ENCODE measurements at places on chromosomes 13 and 19.

DNA sequence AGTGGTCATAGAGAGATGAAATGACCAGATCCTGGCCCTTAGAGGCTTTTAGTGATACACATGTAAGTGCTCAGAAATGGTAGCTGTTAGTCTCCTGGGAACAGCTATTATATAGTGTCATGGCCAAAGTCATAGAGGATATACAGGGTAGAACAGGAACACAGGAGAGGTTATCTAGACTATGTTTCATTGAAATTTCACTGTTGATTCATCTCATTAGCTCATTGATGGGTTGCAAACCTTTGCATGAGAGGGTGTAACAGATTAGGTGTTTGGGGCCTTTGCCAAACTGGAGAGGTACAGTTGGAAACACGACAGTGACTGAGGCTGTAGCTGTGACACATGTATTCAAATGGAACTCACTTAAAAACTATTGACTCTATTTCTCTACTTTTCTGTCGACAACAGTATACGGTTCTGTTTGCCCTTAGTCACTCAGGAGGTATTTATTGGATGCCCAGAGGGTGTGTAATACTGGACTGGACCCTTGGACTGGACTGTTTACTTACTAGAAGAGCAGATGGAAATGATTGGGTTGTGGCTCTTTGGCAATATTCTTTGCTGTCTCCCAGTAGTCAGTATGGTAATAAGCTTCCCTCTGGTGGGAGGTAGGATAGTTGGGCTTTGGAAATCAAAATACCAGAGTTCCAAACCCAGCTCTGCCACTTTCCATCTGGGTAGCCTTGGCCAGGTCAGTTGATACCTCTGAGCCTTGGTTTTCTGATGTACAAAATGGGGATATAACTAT, 29.8 kb downstream of the ARHGAP35 start:
- peak; percentile 85 for DNase-seq

- DNase-seq, result peak; percentile 67
These were observed 166.1 kb upstream of the MYO16 start for GRCh38 chr13:108463340-108463739.

DNA sequence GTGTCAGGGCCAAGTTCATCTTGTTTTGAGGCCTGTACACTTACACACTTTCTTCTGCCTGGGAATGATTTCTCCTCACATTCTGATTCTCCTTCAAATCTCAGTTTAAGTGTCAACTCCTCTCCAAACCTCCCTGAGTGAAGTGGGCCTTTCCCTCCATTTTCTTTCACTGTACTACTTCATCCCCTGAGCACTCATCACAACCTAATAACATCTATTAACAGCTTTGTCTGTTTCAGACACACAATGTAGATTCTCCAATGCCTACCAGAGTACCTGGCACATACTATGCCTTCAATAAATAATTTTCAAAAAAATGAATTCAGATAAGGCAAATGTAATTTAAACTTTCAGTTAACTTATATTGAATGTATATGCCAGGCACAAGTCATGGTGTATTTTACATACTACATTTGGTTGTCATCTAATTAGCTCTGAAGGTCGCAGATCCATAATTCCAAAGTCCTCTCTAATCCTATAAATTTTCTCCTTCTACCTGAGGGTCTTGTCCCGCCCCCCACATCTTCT, 357 bp upstream of the COG6 start:
- no peak for DNase-seq

DNA sequence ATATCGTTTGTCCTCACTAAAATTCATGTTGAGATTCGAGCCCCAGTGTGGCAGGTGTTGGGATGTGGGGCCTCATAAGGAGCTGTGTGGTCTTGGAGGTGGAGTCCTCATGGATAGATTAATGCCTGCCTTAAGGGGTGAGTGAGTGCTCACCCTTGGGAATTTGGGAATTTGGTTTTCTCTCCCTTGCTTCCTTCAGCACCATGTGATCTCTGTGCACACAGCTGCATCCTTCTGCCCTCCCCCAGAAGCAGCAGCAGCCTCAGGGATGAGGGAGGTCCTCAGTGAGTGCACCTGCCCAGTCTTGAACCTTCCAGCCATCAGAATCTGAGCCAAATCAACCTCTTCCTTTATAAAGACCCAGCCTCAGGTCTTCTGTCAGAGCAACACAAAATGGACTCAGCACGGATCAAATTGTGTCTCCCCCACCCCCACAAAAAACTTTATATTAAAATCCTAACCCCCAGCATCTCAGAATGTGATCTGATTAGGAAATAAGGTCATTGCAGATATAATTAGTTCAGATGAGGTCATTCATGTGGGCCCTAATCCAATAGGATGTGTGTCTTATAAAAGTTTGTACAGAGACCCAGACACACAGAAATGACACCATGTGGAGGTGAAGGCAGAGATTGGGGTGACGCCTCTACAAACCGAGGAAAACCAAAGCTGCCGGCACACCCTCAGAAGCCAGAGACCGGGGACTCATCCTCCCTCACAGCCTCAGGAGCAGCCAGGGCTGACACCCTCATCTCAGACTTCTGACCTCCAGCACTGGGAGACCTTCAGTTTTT, 12.9 kb downstream of the CYTH2 start:
- peak; percentile 34 for DNase-seq

- DNase-seq, result no peak
These were observed 166.6 kb downstream of the KLF12 start for GRCh38 chr13:73967397-73968165.

- no peak for DNase-seq
These were observed 2.6 kb upstream of the SLC27A1 start for GRCh38 chr19:17467471-17468301.

DNA sequence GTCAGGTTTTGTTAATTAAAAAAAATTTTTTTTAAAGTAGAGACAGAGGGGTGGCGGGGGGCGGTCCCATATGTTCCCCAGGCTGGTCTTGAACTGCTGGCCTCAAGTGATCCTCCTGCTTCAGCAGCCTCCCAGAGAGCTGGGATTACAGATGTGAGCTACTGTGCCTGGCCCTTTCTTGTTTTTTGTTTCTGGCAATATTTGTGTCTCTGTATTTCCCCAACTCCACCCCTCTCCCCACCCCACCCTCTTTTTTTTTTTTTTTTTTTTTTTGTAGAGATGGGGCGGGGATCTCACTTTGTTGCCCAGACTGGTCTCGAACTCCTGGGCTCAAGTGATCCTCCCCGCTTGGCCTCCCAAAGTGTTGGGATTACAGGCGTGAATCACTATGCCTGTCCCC, 600 bp upstream of the CAPN12 start:
- DNase-seq, result no peak

DNA sequence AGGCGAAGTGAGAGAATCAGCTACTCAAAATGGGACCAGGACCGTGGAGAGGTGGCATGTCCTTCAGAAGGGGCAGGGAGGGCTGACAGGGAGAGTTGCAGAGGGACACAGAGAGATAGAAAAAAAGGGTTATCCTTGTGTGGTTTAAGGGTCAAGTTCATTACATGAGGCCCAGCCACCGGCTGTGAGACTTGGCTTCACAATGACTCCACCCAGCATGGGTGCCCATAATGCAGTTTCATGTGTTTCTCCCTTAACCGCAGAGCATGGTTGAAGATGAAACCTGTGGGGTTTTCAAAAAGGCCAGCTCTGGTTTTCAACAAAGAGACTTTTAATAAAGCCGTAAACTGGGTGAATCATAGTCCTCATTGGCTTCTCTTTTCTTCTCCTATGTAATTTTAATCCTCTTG, 164.6 kb downstream of the KLF5 start:
- no peak for DNase-seq

GRCh38 chr19:46620267-46620666, 4.6 kb downstream of the PTGIR start:
- DNase-seq, result no peak

- DNase-seq, result no peak
These were observed 171.9 kb downstream of the FOXO1 start for GRCh38 chr13:40494513-40494912.

DNA sequence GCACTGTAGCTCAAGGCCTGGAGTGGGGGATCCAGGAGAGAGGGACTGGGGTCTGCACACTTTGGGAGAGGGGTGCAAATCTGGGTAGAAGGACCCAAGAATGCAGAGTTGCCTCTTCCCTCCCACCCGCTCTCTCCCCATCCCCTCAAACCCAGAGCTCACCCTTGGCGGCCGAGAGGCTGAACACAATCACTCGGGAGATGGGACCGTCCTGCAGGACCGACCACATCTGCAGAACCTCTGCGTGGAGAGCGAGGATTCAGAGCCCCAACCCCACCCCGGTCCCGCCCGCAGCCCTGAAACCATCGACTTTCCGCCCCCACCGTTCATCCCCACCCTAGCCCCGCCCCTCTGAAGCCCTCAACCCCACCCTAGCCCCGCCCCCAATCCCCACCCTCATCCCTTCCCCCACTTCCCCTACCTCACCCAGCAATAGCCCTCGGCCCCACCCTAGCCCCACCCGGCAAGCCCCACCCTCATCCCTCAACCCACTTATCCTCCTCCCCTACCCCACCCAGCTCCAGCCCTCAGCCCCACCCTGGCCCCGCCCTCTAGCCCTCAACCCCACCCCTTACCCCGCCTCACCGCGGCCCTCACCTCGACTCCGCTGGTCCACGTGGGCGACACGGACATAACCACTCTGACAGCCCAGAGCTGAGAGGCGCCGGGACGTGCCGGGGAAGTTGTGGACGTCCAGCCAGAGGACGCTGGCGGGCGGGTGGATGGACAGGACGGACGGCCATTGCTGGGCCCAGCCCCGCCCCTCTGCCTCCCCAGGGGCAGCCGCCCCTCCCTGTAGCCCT, 4.1 kb downstream of the KPTN start:
- DNase-seq, result no peak

- no peak for DNase-seq
These were observed 423.2 kb downstream of the KLF5 start for GRCh38 chr13:73481886-73482445.

DNA sequence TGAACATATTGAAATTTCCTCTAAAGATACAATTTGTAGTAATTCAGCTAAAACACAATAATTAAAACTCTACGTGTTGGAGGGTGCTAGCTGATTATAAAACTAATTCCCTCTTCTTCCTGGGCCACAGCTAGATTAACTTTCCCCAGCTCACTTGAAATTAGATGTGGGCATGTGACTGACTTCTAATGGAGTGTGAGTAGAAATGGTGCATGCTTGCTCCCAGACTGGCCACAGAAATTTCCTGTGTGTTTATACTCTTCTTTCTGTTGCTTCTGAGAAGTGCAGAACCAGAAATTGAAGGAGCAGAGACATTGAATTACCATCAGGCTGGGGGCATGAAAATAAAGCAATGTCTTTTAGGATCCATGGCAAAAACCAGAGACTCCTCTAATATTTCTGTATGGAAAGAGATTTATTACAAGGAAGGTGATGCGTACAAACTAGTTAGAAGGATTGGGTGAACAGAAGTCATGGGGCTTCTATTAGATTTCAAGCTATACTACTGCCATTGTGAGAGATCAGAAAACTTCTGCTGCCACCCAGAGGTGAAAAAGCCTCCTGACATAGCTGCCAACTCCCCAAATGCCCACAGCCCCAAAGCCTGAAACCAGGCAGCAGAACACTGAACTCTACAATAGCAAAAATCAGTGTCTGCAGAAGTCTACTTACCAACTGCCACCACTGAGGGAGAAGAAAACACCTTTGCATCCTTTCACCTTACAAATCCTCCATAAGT, 379.2 kb upstream of the MIR17HG start:
- peak; percentile 2 for DNase-seq

DNA sequence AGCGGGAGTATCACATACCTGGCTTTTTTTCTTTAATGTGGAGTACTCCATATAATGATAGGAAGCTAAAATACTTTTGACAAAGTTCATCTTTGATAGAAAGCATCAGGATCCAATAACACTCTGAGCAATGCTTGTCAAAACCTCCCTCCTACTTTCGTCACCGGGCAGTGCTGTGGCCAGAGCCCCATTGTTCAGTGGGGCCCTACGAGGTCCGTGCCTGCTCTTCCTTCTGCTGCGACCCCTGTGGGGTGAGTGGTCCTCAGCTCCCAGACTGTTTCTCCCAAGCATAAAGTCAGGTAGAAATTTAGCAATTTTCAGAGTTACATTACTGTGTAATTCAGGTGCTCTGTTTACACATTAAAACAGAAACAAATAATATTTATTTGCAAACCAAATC, 51.2 kb downstream of the ANKRD10 start:
- DNase-seq, result no peak

DNA sequence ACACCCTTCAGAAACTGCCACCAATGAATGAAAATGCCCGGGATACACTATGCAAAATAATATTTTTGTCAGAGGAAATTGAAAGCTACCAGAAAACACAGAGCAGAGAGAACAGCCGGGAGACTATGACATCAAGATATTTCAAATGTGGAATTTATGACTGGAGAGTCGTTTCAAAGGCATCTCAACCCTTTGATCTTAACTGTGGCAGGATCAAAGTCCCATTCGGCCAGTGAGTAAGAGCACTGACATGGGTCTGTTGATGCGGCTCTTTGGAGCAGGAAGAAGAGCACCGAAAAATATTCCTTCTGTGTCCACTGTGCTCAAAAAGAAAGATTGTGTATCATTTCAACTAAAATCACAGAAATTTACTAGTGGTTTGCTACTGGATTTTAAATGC, 201.9 kb downstream of the RFC3 start:
- DNase-seq, result peak; percentile 46

GRCh38 chr13:41997396-41997795, 36.5 kb upstream of the VWA8 start:
- no peak for DNase-seq

DNA sequence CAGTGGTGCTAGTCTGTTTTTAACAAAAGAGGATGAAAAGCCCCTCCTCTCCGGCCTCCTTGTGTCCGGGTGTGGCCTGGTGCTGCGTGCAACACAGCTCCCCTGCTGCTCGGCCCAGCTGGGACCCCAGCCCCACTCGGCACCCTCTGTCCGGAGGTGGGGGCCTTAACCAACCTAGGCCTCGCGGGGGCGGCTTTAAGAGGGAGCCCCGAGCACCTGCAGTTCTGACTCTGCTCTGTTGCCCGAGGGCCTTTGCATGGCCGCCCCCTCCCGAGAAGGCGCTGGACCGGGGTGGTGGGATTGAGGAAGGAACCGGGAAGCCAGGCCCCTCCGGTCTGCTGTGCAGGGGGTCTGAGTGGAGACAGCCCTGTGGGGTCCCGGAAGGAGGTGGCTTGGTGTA, 5.7 kb upstream of the GRIN3B start:
- DNase-seq, result no peak

- DNase-seq, result no peak
These were observed 5.2 kb downstream of the CADM4 start for GRCh38 chr19:43634506-43634871.

DNA sequence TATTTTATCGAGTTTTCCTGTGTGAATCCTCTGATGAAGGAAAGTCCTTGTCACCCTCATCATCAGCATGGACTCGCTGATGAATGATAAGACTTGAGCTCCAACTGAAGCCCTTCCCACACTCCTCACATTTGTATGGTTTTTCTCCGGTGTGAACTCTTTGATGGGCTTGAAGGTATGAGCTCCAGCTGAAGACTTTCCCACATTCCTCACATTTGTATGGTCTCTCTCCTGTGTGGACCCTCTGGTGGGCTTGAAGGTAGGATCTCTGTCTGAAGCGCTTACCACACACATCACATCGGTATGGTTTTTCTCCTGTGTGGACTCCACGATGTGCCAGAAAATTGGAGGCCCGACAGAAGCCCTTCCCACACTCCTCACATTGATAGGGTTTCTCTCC, 21.7 kb downstream of the ZNF45 start:
- DNase-seq, result no peak

GRCh38 chr13:48680756-48681392, 27.1 kb downstream of the CYSLTR2 start:
- no peak for DNase-seq
